ENCODE measurements at places on chromosomes 7 and 10.

- no peak for DNase-seq
These were observed 1.4 kb downstream of the CCDC136 start for GRCh38 chr7:128793181-128793547.

DNA sequence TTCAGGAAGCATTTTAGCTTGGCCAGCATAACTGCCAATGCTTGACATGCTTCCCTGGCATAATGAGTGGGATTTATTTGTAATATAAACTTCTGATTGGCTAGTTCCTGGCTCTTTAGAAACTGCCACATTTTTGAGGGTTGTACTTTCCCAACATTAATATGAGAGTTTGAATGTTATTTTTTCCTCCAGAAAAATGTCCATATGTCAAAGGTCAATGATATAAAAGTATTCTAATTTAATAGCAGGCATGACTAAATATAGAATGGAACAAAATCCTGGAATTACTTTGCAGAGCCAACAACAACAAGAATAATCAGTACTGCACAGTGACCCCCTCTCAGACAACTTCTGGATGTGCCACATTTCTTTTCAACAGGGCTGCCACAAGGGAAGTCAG, 352.6 kb downstream of the PRPF18 start:
- DNase-seq: peak; percentile 30

DNA sequence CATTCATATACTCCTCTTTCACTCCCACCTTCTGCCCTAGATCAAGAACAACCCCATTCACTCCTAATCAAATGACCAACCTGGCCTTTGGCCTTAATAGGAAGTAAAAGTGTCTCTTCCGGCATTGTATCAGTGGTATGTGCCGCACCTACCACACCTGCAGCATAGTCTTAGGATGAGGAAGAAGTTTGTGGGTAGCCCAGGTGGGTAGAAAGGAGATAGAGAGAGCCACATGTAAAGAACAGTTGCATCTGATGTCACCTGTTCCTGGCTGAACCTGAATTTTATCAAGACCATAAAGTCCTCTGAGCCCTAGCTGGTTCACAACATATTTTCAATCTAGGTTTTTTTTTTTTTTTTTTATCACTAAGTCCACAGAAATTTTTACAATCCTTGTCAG, 55.5 kb upstream of the PTPN12 start:
- no peak for DNase-seq

GRCh38 chr7:54778696-54779540, 19.9 kb upstream of the SEC61G start:
- peak; percentile 48 for DNase-seq

DNA sequence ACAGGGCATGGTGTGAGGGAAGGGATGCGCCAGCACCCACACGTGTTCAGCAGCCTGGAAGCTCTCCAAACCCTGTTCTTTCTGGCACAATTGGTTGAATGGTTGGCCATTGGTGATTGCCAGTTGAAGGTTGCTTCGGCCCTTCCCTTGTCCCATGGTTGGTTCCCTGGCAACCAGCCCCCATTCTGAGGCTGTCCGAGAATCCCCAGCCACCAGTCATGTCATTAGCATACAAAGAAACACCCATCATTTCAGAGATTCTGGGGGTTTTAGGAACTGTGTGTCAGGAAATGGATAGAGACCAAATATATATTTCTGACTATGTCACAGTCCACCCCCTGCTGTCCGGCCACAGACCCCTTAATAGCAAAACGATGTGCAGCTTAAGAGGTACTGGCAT, 21.8 kb downstream of the FKBP6 start:
- DNase-seq: no peak

DNA sequence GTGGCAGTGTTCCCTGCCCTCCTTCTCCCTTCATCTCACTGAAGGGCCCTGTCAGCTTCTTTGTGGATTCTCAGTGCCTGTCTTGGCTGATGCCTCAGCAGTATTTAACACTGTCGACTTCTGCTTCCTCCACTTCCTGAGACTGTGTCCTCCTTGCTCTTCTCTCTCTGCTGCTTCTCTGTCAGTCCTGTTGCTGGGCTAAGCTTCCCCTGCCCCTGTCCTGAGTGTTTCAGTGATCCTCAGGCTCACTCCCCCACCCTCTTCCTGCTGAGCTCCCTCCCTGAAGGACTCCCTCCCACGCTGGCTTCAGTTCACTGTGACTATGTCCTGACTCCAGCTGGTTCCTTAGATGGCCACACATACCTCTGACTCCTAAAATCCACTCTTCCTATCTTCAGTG, 64.9 kb downstream of the CREM start:
- peak; percentile 32 for DNase-seq

DNA sequence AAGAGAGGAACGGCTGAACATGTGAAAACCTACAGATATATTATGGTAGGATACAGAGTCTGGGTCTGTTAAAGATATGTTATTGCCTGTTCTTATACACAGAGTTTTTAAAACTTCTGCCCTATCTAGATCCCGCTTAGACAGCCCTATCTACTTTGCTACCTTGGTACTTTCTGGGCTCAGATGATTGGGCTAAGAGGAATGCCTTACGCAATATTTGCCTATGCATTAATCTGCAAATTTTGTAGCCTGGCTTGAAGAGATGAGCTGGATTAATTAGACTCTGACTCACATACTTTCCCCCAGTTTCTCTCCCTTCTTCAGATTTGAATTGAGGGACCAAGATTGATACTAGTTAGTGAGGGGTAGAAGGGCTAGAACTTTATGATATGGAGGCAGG, 33.6 kb upstream of the A1CF start:
- DNase-seq: peak; percentile 3

- DNase-seq: peak; percentile 52
These were observed 333.3 kb downstream of the PRPF18 start for GRCh38 chr10:13920031-13920430.

GRCh38 chr10:124946945-124947344, 5.0 kb downstream of the ZRANB1 start:
- DNase-seq: no peak
